ENCODE measurements at places on chromosomes 3 and 15. TPM values are rescaled to one million over a fixed set of nuclear protein-coding genes. Genes with fewer than 3 reads are reported as not detected.

Gene ADAMTS9
- total RNA-seq = not detected

Gene KIF7
- 1.9 TPM for total RNA-seq

Gene COPS2
- total RNA-seq = 98.6 TPM

DNA sequence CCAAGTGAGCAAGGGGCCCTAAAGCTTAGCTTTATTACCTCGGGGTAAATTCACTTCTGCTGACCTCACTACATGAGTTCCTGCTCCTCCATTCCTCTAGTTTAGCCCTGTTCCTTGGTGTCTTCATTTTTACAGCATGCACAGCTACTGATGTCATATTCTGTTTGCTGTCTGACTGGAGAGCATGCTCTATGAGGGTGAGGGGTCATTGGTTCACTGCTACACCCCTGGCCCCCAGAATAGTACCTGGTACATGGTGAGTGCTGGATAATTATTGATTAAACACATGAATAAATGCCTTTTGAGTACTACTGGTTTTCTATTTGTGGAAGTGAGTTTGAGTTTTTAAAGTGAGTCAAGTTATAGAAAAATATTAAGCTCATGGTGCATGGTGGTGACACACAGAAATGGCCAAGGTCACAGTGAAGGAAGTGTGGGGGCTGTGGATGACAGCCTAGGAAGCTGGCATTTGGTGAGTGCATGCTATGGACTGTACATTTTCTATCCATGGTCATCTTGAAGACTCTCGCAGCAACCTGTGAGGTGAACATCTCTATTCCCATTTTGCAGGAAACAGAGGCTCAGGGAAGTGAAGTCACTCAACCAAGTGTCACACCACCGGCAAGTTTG, 34.0 kb downstream of the RPLP1 start:
- DNase-seq = no peak
- H3K36me3 ChIP-seq = peaks cover 2% of the 10 kb centered on the region
- H3K27me3 ChIP-seq = peaks cover 19% of the 10 kb centered on the region
- H3K27ac ChIP-seq = no peak overlapping the region
- no peaks in the 10 kb centered on the region for H3K4me1 ChIP-seq

Gene CSTA
- total RNA-seq = not detected

- H3K36me3 ChIP-seq = no peaks in the 10 kb centered on the region
- peak overlapping the region; percentile 80 for H3K4me3 ChIP-seq
- H3K27me3 ChIP-seq = peaks cover 13% of the 10 kb centered on the region
- no peak for DNase-seq
Measured at GRCh38 chr15:72155003-72155621, 36.9 kb downstream of the SENP8 start.

GRCh38 chr15:37097144-37097919, 3.0 kb downstream of the MEIS2 start:
- H3K4me1 ChIP-seq = peaks cover 20% of the 10 kb centered on the region
- no peak for DNase-seq
- peak overlapping the region; percentile 69 for H3K4me3 ChIP-seq
- H3K36me3 ChIP-seq = peaks cover 10% of the 10 kb centered on the region
- peaks cover 85% of the 10 kb centered on the region for H3K27me3 ChIP-seq
- peak overlapping the region; percentile 41 for H3K27ac ChIP-seq

GRCh38 chr3:126730376-126730775, 26.3 kb downstream of the CHCHD6 start:
- peaks cover 2% of the 10 kb centered on the region for H3K36me3 ChIP-seq
- H3K4me3 ChIP-seq = no peak overlapping the region
- no peak overlapping the region for H3K27ac ChIP-seq
- H3K27me3 ChIP-seq = no peaks in the 10 kb centered on the region
- H3K4me1 ChIP-seq = peaks cover 5% of the 10 kb centered on the region

GRCh38 chr3:123608263-123608937, 23.5 kb upstream of the HACD2 start:
- H3K4me1 ChIP-seq = peaks cover 8% of the 10 kb centered on the region
- H3K4me3 ChIP-seq = no peak overlapping the region
- no peak overlapping the region for H3K27ac ChIP-seq
- no peaks in the 10 kb centered on the region for H3K36me3 ChIP-seq

GRCh38 chr3:43128464-43128863, 22.6 kb upstream of the POMGNT2 start:
- DNase-seq = no peak
- peaks cover 12% of the 10 kb centered on the region for H3K27me3 ChIP-seq
- H3K36me3 ChIP-seq = peaks cover 2% of the 10 kb centered on the region
- no peaks in the 10 kb centered on the region for H3K4me1 ChIP-seq

- no peak overlapping the region for H3K4me3 ChIP-seq
- no peak for DNase-seq
- H3K27ac ChIP-seq = no peak overlapping the region
- no peaks in the 10 kb centered on the region for H3K36me3 ChIP-seq
- no peaks in the 10 kb centered on the region for H3K27me3 ChIP-seq
Measured at GRCh38 chr3:182501856-182502255, 291.4 kb upstream of the ATP11B start.

DNA sequence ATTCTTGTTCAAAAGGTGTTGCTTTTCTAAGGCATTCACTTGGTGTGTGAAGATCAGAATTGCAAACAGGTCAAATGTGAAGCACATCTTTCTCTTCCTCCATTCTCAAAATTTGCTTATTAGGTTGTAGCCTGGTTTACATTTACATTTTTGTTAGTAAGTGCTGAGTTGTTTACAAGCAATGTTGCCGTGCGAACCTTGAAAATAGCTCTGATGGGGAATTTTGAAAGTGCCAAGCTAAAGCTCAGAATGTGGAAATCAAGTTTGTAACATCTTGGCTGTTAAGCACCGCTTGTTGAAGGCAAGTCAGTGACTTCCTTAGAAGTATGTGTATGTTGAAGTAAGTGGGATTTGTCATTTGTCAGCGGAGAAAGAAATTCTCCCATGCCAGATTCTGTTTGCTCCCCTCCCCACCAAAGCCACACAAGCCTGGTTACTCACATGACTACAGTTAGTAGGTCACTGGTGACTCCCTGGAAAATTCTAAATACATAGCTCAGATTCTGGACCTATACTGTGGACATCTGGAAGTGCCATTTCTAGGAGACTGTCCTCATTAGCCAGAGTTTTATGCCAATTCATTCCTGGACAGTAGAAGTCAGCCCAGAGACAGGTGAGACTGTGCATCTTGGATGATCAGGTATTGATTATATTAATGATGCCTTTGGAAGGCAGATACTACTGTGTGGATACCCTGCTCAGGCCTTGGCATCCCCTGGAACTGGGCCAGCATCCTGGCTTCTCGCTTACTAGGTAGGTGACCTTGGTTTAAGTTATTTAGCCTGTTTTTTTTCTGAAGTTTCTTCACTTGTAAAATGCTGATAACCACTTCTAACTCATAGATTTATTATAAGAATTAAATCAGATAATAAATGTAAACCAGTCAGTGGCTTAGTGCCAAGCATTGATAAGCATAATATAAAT, 390.6 kb upstream of the SEMA6D start:
- H3K4me3 ChIP-seq = no peak overlapping the region
- H3K27me3 ChIP-seq = no peaks in the 10 kb centered on the region
- H3K36me3 ChIP-seq = no peaks in the 10 kb centered on the region
- no peak for DNase-seq
- no peak overlapping the region for H3K27ac ChIP-seq
- H3K4me1 ChIP-seq = no peaks in the 10 kb centered on the region

Gene MYO5C
- total RNA-seq = 0.24 TPM

- H3K4me3 ChIP-seq = no peak overlapping the region
- H3K36me3 ChIP-seq = peaks cover 54% of the 10 kb centered on the region
- H3K27me3 ChIP-seq = no peaks in the 10 kb centered on the region
- H3K27ac ChIP-seq = no peak overlapping the region
Measured at GRCh38 chr3:143040261-143040879, 39.0 kb downstream of the U2SURP start.

GRCh38 chr3:103937094-103937493, 1429.6 kb upstream of the ALCAM start:
- no peak overlapping the region for H3K27ac ChIP-seq
- no peaks in the 10 kb centered on the region for H3K4me1 ChIP-seq
- no peak for DNase-seq
- no peaks in the 10 kb centered on the region for H3K27me3 ChIP-seq

Gene NANOGP8
- total RNA-seq = not detected

DNA sequence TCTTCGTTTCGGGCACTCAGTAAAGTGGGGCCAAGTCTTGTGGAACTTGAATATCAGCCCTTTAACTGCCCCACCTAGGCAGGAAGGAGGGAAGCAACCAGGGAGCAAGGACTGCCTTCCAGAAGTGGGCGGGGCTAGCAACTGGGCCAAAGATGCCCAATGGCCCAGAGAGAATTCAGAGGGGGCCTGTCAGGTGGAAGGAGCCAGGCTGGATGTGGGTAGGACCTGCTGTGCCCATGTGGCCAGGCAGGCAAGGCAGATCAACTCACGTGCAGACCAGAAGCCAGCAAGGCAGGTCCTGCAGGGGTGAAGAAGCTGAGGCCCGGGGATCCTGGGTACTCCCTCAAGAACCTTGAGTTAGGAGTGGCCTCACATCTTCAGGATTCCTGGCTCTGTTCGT, 5.5 kb downstream of the MAP6D1 start:
- H3K27me3 ChIP-seq = peaks cover 14% of the 10 kb centered on the region
- H3K36me3 ChIP-seq = peaks cover 9% of the 10 kb centered on the region
- peaks cover 21% of the 10 kb centered on the region for H3K4me1 ChIP-seq
- H3K27ac ChIP-seq = no peak overlapping the region
- DNase-seq = no peak

DNA sequence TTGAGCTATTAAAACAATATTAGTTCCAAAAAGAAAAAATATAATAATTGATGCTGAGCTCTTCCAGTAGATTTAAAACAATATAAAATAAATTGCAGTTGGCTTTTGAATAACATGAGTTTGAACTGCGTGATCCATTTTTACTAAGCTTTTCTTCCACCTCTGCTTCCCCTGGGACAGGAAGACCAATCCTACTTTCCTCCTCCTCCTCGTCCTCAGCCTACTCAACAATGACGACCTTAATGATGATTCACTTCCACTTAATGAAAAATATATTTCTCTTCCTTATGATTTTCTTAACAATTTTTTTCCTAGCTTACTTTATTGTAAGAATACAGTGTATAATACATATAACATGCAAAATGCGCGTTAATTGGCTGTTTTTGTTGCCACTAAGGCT, 78.9 kb upstream of the THRB start:
- H3K27me3 ChIP-seq = no peaks in the 10 kb centered on the region
- H3K27ac ChIP-seq = no peak overlapping the region
- H3K4me3 ChIP-seq = no peak overlapping the region
- DNase-seq = peak; percentile 6
- H3K4me1 ChIP-seq = no peaks in the 10 kb centered on the region
- no peaks in the 10 kb centered on the region for H3K36me3 ChIP-seq

Gene OR5K2
- not detected for total RNA-seq

DNA sequence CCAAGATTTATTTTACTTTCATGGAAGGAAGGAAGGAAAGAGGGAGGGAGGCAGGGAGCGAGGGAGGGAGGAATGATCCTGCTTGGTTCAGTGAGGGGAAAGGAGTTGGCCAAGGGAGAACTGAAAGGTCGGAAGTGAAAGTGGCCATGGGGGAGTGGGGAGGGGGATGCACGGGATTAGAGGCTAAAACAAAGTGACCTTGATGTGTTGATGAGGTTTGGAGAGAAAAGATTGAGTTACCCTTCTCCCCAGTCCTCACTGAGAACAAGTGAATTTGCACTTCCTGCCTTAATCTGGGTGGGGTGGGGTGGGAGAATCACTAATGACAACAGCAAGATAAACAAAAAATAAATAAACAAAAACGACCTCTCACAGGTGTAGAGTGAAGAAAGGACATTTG, 212.0 kb upstream of the TLE3 start:
- peaks cover 33% of the 10 kb centered on the region for H3K27me3 ChIP-seq
- no peak for DNase-seq
- no peak overlapping the region for H3K4me3 ChIP-seq
- peaks cover 9% of the 10 kb centered on the region for H3K4me1 ChIP-seq

DNA sequence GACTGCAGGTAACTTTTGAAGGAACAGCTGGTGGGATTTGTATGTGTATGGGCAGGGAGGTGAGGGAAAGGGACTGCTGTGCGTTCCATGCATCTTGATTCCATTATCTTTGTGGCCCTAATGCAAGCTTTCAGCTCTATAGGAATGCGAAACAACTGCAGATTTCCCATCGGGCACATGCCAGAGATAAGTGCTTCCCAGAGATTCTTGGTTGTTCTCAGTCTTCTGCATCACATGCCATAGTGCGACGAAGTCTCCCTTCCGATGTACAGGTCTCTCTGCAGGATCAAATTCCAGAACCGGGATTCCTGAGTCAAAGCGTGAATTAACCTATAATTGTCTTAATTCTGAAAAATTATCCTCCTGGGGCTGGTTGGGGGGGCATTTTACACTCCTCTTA, 72.6 kb upstream of the NSMCE3 start:
- DNase-seq = no peak
- H3K27ac ChIP-seq = no peak overlapping the region
- H3K4me1 ChIP-seq = no peaks in the 10 kb centered on the region

DNA sequence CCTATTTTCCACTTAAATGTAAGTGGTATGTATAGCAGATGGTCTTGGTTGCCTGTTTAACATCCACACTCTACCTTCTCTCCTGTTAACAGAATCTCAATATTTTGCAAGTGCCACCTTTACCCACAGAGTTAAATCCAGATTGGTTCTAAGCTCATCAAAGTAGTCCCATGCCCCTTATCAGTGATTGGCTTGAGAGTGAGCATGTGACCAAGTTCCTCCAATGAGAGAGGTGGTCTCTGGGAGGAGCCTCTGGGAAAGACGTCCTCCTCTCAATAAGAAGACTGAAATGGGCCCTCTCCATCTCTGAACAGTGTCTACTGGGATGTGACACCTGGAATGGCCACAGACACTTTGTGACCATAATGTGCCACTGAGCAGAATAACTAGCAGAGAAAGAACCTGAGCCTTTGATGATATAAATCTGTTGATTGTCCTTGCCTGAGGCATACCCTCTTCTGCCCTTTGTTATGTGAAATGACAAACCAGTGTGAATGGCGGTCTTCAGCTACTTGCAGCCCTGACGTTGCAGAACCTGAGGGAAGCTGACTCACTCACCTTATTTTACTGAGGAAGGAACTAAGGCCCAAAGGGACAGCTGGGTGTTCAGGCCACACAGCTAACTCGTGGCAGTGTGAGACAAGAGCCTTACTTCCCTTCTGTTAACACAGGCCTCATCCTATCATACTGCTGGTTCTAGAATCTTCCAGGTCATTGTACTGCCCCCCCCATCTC, 42.4 kb upstream of the LARS2 start:
- H3K27me3 ChIP-seq = peaks cover 8% of the 10 kb centered on the region
- DNase-seq = no peak
- no peaks in the 10 kb centered on the region for H3K4me1 ChIP-seq
- no peak overlapping the region for H3K4me3 ChIP-seq

Gene LSAMP
- not detected for total RNA-seq

- H3K4me1 ChIP-seq = no peaks in the 10 kb centered on the region
- no peak for DNase-seq
- no peak overlapping the region for H3K4me3 ChIP-seq
Measured at GRCh38 chr3:118781839-118782238, 252.8 kb downstream of the IGSF11 start.

Gene SV2B
- 0.05 TPM for total RNA-seq

Gene PRR20G
- not detected for total RNA-seq

- no peaks in the 10 kb centered on the region for H3K4me1 ChIP-seq
- H3K36me3 ChIP-seq = no peaks in the 10 kb centered on the region
- no peak overlapping the region for H3K4me3 ChIP-seq
- H3K27me3 ChIP-seq = no peaks in the 10 kb centered on the region
- DNase-seq = no peak
- no peak overlapping the region for H3K27ac ChIP-seq
Measured at GRCh38 chr3:116759316-116759715, 49.7 kb downstream of the TUSC7 start.

Data from activated CD4-positive, alpha-beta T cell treated with anti-CD3 and anti-CD28 coated beads, Interleukin-2, amount 10 ng/mL, durations not matched to agents 24 days and 14 days (primary cell).